ENCODE measurements at places on chromosomes 11 and 22.

GRCh38 chr11:77472991-77473800, 698 bp downstream of the PAK1 start:
- peak; percentile 77 for DNase-seq

DNA sequence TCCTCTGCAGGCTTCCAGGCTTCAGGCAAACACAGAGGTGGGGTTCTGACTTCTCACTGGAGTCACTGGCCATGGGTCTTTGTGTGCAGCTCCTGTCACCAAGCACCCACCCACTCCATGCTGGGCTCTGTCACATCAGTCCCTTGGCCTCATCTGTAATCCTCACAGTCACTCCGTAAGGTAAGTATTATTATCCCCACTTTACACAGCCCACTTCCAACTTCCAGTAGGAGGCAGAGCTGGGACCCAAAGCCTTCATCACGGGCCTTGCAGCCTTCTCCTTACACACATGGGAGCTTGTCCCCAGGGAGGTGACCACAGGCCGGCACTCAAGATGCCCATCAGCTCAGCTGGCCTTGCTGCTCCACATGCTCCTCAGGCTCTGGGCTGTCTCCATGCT, 266.7 kb upstream of the B3GAT1 start:
- DNase-seq = no peak

DNA sequence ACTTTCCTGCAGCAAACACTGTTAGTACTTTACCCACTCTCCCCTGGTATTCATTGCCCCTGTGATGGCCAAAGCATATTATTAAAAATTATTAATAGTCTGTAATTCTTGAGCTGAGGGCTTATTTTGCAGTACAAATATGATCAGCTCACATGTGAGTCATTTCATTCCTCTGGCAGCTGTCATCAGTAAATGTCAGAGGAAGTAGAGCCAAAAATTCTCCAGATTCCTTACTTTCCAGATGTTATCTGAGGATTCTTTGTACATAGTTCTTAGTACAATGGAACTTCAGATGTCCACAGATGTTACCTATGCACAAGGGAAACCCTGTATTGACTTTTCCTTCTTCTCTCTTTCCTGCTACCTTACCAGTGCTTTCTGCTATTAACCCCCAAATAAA, 12.5 kb downstream of the OR5B3 start:
- DNase-seq = no peak

- DNase-seq = no peak
Measured at GRCh38 chr22:41603873-41604332, 14.3 kb upstream of the PMM1 start.

DNA sequence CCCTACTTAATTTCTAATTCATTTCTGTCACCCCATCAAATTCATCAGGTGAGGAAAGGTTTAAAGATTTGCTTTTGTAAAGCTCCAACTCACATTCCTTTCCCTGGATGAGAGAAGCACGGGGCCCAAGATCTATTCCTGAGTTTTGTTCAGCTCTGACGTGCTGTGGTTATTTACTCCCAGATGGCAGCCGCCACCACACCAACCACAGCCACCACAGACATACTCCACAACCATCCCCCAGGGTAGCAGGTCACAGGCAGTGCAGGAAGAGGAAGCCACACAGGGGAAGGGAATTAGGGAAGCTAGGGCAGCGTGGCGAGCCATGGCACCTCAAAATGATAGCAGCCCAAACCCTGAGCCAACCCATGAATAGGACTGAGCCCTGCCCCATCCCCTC, 63.5 kb upstream of the CSNK2A3 start:
- no peak for DNase-seq

DNA sequence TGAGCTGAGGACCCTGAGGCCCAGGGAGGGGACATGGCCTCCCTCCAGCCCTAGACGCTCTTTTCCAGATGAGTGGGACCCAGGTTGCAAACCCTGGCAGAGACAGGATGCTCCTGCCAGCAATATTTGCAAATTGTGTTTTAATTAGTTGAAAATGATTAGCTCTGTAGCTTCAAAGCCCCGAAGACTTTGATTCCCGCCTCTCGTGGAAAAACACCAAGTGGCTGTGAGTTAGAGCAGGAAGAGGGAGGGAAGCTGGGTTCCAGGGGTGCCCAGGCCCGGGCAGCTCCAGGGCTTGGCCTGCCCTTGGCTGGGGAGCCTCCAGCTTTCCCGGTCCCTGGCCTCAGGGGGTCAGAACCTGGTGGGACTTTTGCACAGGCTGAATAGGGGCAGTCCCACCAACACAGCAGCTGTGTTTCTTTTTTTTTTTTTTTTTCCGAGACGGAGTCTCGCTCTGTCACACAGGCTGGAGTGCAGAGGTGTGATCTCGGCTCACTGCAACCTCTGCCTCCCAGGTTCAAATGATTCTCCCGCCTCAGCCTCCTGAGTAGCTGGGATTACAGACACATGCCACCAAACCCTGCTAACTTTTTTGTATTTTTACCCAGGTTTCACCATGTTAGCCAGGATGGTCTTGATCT, 101.6 kb upstream of the RTL6 start:
- no peak for DNase-seq
